T-helper 2 cell (primary cell): ENCODE measurements at places on chromosomes 5 and 9.

DNA sequence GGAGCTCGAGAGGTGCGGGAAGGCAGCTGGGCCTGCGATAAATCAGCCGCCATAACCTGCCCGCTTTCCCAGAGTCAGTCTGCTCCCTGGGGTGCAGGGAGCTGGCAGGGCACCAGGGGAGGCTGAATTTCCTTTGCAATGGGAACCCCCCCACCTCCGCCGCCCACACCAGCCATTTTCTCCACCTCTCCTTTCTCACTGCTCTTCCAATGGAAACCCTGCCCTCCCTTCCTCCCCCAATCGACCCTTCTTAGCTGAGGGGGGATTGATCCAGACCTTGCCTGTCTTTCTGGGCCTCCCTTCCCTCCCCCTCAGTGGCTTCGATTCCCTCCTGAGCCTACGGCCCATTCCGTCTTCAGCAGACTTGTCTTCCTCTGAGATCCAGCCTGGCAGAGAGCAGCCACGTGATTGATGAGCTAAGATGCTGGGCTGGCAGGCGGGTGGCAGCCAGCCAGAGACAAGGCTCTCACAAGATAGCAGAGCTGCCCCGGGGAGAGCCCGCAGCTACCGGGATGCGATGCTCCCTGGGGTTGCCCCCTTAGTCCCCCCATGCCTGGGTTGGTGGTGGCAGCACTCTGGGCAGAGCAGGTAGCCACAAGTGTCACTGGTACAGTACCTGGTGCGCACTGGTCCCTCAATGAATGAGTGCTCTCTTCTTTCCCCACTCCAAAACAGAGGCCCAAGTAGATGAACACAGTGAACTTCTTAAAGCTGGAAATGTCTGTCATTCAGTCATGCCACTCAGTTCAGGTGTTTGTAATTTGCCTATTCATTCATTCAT, 53.7 kb upstream of the FABP6 start:
- no peak for DNase-seq

DNA sequence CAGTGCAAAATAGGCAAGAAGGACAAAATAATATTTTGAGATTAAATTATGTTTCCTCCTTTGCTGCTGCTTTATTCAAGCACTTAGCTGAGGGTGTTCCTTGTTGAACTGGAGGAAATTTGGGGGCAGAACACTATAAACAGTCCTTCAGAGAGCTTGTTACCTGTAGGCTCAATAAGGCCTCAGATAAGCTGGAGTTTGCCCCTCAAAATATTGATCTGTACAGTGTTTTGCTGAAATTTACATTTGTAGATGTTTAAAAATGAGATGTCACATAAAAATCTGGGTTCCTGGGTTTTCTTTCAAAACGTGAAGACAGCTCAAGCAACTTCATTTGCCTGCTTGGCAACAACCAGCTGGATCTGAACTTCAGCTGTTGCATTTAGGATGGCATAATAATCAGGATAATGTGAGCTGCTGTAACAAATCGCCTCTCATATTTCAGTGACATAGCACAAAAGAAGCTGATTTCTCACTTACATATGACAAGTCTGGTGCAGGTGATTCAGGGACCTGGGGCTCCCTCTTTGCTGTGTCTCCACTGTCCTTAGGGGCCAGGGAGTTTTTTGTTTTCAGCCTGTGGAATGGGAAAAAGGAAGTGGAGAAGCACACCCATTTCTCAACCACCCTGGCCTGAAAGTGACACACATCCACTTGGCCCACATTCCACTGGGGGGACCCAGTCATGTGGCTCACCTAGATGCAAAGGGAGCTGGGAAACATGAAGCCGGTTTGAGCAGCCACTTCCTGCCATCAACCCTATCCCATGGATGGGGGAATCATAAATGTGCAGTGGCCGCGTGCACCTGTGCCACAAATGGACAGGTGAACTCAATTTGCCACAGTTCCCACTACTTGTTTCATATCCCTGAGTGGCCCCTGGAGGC, 2.4 kb upstream of the PSAT1 start:
- no peak for DNase-seq

DNA sequence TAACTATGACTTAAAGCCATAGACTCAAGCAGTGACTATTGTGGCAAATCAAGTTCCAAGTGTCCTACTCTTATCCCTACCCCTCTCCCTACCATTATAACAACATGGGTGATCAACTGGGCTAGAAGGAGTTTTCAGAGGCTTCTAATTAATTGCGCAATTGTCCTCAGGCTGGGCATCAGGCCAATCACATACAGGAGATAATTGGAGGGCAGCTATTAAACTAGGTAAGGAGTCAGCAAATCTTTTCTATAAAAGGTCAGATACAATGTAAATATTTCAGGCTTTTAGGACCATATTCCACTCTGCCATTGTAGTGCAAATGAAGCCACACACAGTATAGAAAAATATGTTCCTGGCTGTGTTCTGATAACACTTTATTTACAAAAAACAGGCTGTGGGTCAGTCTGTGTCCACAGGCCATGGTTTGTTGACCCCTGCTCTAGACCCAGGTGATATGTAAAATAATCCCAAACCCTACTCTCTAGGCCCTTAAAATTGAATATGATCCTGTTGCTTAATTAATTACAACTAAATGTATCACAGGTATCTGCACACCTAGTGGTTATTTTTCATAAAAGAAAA, 141.4 kb upstream of the PIK3R1 start:
- no peak for DNase-seq

GRCh38 chr9:111762556-111762955, 32.2 kb downstream of the SHOC1 start:
- DNase-seq = no peak

- no peak for DNase-seq
Measured at GRCh38 chr9:112545237-112545636, 58.6 kb downstream of the KIAA1958 start.

- peak; percentile 84 for DNase-seq
Measured at GRCh38 chr5:40655138-40655537, 24.6 kb upstream of the PTGER4 start.

DNA sequence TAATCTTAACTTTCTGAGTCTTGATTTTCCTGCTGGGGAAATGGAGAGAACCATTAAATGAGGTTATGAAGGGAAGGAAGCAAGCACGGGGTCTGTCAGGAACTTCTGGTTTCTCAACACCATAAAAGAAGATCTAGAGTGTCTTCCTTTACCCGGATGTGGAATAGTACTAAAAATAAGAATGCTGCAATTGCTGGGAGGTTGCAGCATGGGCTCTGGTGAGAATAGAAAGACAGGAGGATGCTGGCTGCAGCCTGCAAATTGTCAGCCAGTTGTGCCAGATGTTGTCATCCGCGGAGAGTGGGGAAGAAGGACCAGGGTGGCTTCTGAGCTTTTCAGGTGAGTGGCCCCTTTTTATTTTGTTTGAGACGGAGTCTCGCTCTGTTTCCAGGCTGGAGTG, 69.3 kb upstream of the STC2 start:
- DNase-seq = no peak

DNA sequence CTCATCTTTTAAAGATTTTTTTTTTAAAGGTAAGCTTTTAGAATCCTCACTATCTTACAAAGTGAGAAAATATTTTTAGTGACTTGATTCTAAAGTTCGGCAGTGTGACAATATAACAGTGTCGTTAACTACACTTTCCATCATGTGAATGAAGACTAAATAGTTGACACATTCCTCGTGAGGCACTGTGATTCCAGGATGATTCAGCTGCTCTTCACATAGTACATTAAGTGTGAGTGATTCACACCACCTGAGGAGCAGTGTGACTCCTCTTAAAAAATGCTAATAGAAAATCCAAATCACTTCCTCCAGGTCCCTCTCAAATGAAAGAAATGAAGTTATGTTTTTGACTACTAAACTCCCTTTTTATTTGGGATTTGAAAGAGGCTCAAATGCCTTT, 589.5 kb downstream of the GABRG2 start:
- DNase-seq = no peak

- DNase-seq = no peak
Measured at GRCh38 chr5:175123542-175123941, 320.4 kb downstream of the DRD1 start.

DNA sequence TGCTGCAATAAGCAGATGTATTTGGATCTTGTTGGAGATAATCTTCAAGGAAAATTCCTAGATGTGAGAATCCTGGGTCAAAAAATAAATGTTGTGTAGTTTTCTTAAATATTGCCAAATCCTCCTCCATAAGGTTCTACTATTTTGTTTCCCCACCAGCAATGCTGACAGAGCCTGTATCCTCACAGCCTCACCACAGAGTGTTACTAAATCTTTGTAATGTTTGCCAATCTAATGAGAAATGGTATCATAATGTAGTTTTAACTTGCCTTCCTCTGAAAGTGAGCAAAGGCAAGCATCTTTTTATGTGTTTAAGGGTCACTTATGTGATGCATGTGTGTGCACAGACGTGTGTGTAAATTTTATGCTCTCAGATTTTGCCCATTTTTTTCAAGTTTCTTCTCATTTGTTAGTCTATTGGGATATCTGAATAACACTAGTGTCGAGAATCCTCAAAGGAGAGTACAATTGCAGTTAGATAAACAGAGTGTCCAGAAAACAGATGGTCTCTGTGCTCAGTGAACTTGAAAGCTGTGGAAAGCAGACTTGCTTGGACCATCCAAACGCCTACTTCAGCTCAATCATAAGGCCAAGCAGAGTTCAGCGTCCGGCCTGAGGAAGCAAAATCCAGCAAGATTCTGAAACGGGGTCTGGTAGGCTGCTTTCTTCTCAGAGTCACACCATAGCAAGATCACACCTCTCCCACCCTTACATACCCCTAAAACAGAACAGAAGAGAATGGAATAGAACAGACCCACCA, 35.7 kb upstream of the UGT3A1 start:
- DNase-seq = no peak

DNA sequence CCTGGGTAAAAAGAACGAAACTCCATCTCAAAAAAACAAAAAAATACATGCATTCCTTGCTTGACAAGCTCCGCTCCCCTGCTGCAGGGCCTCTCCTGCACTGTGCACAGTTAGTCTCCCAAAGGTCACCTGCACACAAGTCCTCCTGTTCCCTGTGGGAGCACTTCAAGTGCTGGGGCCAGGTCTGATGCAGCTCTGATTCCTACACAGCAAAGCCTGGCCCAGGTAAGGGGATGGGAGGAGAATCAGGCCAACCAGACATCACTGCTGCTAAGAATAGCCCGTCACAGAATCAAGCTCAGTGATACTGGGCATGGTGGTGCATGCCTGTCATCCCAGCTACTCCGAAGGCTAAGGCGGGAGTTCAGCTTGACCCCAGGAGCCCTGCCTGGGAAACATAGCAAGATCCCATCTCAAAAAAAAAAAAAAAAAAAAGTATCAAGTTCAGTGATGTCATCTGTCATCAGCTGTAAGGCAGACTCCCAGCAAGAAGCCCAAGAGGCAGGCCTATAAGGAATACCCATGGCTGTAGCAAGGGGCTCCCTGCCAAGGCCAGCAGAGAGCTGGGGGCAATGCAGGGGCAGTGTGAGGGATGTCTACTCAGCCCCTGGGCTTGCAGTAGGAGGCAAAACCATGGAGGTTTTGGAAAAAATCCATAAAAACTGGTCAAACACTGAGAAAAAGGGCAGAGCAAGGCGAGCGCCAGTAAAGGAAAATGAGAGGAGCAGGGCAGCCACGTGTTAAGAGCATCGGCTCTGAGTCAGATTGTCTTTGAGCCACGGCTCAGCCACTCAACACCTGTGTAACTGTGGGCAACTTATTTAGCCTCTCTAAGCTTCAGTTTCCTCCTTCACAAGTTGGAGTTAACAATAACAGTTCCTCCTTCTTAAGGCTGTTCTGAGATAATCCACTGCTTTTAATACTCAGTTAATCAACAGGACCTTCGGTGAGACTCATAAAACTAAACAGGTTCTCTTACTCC, 3.2 kb downstream of the TPM2 start:
- DNase-seq = no peak

GRCh38 chr5:142770650-142771609, 753 bp downstream of the ARHGAP26 start:
- DNase-seq = peak; percentile 67

- no peak for DNase-seq
Measured at GRCh38 chr5:66848749-66849641, 252.8 kb downstream of the MAST4 start.
